Activated CD4-positive, alpha-beta T cell treated with anti-CD3 and anti-CD28 coated beads, Interleukin-10, Interleukin-2, amounts not matched to agents 100 ng/mL and 50 ng/mL, durations not matched to agents 16 hours and 8 hours (primary cell): ENCODE measurements at places on chromosomes 6 and 20.

DNA sequence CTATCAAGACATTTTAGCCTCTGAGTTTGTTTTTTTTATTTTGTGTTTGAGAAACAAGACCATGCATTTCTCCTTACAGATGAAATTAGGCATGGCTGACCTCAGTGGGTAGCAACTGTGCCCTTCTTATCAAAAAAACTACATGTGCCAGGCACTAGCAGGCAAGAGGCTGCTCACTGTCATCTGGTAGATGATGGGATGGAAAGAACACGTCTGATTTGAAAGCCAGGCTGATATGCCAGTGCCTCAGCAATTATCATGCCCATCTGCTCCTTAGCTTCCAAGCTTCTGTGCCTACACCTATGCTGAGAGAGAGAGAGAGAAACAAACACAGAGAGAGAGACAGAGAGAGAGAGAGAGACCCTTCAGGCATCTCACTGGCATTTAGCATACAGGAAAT, 149.9 kb downstream of the C6orf118 start:
- no peak for DNase-seq

DNA sequence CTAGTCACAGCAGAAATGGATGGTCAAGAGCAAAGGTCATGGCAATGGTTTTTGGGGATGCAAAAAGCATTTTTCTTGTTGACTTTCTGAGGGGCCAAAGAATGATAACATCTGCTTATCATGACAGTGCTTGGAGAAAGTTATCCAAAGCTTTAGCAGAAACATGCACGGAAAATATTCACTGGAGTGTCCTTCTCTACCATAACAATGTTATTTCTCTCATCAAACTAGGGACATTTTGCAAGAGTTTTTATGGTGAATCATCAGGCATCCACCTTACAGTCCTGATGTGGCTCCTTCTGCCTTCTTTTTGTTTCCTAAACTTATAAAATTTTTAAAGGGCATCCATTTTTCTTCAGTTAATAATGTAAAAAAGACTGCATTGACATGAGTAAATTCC, 302.3 kb downstream of the HIVEP2 start:
- no peak for DNase-seq

DNA sequence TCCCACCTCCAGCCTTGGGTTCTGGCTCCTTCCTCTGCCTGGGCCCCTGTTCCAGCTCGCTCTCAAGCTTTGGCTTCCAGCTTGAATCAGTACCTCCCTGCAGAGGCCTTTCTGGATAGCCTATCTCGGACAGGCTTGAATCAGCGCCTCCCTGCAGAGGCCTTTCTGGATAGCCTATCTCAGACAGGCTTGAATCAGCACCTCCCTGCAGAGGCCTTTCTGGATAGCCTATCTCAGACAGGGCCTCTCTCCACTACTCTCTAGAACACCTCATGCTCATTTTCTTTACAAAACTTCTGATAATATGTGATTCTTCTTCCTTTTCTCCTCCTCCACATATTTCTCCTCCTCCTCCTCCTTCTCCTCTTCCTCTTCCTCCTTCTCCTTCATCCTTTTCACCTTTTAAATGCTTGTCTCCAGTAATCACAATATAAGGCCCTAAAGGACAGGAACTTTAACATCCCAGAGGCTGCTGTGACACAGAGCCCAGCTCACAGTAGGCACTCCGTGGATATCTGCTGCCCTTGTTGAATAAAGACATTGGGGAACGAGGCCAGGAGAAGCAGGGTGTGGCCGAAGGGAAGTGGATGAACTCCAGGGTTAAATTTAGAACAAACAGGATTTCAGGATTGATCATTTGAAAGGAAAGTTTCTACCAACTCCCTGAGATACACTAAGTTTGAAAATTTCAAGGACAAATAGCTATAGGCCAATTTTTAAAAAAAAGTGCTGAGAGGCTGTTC, 9.3 kb upstream of the RPS6KA2 start:
- no peak for DNase-seq

DNA sequence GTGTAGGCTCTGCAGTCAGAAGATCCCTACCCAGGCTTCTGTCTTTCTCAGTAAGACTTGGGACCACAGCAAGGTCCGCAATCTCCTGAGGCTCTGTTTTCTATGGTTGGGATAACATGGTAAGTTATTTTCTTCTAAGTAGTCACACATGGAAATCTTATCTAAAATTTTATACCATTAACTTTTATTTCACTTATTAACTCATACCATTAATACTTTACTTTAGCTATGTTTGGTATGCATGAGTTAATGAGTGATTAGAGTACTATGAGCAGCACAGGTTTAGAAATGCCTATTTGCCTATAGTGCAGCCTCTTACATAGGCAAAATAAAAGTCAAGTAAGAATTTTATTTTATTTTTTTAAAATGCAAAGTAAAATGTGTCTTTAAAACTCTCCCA, 27.2 kb downstream of the GINM1 start:
- DNase-seq, result no peak

GRCh38 chr20:9594284-9594875, 80.0 kb downstream of the LAMP5 start:
- DNase-seq, result no peak

DNA sequence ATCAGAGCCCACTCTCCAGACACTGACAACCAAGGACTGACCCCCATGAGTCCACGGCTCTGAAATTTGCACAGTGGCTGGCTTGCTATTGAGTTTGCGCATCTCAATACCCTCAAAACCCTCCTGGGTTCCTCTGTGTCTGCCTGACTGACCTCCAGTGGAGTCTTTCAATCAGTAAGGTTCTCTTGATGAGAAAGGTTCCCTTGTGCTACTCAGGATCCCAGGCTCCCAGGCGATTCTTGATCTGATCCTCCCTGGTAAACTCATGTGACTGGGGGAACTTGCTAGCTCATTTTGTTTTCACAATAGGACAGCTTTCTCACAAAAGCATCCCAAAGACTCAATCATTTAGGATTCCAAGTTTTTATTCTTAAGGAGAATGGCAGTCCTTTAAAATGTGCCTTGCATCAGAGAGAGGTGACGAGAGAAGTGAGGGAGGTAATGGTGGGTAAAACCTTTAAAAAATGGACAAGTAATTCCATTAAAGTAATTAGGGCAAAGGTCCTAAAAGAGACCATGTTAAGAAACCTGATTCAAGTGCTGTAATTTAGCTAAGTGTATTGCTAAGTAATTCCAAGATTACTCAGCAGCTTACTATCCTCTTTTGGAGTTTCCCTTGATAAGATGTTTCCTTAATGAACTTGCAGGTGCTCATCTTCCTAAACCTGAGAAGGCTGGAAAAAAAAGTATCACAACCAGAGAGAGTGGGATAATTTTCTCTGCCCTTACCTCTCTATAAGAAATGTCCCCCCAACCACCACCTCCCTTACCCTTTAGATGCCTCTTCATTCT, 304.7 kb upstream of the SGK1 start:
- no peak for DNase-seq

DNA sequence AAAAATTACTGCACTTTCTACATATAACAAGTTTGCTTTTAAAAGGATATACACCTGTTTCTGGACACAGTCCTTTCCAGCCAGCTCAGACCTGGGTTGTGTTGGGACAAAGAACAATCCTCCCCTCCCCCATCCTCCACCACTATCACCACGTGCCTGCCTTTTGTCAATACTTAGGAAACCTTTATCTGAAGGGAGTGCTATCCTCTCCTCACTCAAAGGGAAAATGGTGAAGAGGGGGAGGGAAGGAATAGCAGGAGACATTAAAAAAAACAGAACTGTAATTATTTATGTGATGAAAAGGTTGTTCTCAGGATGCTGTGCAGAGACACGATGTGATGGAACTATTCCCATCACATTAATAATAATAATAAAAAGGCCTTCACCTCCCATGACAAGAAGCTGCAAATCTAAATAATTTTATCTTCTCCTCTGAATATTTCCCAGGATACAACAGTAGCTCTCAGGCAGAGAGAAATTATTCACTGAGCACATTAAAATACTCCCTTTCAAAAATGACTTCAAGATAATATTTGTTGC, 105.5 kb downstream of the NRSN1 start:
- no peak for DNase-seq

DNA sequence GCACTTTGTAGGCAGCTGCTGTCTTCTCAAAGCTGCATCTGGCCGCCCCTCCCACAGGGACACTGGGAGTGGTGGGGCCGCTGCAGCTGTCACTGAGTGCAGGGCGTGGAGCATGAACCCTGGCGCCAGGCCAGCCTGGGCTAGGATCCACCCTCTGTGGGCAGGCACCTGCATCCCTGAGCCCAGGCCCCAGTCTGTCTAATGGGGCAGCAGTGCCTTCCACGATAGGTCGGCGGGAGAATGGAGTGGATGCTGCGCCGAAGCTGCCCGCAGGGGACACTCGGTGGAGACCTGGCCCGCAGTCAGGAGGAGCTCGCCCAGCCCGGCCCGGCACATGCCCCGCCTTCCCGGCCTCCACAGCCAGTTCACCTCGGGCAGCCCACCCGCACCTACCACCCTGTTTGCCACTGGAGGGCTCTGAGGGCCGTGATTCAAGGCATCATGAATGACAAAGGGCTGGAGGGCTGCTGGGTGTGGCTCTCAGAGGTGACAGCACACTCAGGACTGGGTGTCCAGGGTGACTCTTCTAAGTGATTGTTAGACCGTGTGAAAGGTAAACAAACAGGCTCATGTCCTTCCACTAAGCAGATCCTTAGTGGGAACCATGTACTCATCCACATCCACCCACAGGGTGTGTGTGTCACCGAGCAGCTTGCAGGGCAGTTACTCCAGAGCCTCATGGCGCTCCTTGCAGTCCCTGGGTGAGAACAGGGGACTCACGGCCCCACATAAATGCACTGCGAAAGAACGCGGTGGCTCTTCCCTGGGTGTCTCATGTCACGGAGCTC, 133.9 kb downstream of the AGPAT4 start:
- no peak for DNase-seq

- DNase-seq, result no peak
Observed at GRCh38 chr20:25538838-25539665, 46.3 kb downstream of the NINL start.

DNA sequence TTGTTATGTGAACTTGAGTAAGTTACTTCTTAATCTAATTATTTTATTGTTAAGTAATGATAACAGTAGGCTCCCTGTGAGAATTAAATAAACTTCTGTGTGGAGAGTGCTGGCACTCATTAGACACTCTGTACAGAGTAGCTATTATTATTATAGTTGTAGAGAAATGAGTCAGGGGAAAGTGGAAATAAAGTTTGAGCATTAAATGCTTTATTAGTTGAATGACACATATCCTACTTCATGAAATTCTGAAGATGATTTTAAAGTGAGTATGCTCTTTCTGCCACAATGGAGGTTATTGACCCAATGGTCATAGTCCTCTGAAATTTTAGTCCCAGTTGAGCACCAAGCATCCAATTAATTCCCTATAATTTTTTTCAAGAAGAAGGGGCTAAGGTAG, 5.9 kb downstream of the ECI2 start:
- DNase-seq, result no peak

- no peak for DNase-seq
Observed at GRCh38 chr20:9646375-9646774, 132.0 kb downstream of the LAMP5 start.

DNA sequence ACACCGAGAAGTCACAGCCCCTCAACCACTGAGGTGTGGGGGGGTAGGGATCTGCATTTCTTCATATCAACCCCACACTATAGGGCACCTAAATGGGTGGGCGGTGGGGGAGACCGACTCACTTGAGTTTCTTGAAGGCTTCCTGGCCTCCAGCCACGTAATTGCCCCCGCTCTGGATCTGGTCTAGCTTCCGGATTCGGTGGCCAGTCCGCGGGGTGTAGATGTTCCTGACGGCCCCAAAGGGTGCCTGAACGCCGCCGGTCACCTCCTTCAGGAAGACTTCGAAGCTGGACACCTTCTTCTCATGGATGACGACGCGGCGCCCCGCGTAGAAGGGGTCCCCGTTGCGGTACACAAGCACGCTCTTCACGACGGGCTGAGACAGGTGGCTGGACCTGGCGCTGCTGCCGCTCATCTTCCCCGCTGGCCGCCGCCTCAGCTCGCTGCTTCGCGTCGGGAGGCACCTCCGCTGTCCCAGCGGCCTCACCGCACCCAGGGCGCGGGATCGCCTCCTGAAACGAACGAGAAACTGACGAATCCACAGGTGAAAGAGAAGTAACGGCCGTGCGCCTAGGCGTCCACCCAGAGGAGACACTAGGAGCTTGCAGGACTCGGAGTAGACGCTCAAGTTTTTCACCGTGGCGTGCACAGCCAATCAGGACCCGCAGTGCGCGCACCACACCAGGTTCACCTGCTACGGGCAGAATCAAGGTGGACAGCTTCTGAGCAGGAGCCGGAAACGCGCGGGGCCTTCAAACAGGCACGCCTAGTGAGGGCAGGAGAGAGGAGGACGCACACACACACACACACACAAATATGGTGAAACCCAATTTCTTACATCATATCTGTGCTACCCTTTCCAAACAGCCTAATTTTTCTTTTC, at the start of gene DCDC2:
Gene DCDC2 (minus strand): TSS at position 724 of the 883 bp plus-strand sequence. CDS start 309 bp downstream, at position 415.
- peak; percentile 12 for DNase-seq

GRCh38 chr6:28251661-28252008, 434 bp downstream of the ZKSCAN4 start:
- DNase-seq, result peak; percentile 54

- DNase-seq, result no peak
Observed at GRCh38 chr6:108207013-108207412, 41.2 kb downstream of the NR2E1 start.

DNA sequence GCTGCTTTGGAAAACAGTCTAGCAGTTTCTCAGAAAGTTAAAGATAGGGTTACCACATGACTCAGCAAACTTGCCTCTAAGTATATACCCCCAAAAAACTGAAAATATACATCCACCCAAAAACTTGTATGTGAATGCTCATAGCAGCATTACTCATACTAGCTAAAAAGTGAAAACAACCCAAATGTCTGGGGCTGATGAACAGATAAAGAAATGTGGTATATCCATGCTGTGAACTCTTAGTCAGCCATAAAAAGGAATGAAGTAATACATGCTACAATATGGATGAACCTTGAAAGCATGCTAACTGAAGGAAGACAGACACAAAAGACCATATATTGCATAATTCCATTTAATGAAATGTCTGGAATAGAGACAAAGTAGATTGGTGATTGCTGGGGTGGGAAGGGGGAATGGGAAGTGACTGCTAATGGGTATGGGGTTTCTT, 79.9 kb upstream of the GLP1R start:
- peak; percentile 13 for DNase-seq
